Stimulated activated CD4-positive, alpha-beta T cell treated with anti-CD3 and anti-CD28 coated beads, Interleukin-1b, Interleukin-23, amount 100 ng/mL, for 24 hours (primary cell): ENCODE measurements at places on chromosomes 5 and 9.

- no peak for DNase-seq
Measured at GRCh38 chr9:8860086-8860485, 1060.5 kb upstream of the DMAC1 start.

DNA sequence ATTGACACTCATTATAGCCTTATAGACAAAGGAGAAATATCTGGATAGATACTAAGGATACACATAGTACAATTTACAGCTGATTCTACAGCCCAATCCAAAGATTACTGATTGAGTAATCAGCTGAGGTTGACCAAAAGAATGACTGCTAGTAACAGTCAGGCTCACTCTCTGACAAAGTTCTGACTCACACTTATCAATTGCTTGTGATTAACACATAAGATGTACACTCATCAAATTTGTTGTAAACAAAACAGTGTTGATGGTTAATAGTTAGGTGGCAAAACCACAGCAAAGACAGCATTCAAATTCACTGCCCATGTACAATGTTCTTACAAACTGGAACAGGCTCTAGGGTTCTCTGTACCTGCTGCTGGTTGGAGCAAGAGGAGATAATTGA is 422.7 kb downstream of the TLE1 start:
- DNase-seq, result no peak

- DNase-seq, result no peak
Measured at GRCh38 chr5:77832938-77833337, 56.8 kb upstream of the TBCA start.

DNA sequence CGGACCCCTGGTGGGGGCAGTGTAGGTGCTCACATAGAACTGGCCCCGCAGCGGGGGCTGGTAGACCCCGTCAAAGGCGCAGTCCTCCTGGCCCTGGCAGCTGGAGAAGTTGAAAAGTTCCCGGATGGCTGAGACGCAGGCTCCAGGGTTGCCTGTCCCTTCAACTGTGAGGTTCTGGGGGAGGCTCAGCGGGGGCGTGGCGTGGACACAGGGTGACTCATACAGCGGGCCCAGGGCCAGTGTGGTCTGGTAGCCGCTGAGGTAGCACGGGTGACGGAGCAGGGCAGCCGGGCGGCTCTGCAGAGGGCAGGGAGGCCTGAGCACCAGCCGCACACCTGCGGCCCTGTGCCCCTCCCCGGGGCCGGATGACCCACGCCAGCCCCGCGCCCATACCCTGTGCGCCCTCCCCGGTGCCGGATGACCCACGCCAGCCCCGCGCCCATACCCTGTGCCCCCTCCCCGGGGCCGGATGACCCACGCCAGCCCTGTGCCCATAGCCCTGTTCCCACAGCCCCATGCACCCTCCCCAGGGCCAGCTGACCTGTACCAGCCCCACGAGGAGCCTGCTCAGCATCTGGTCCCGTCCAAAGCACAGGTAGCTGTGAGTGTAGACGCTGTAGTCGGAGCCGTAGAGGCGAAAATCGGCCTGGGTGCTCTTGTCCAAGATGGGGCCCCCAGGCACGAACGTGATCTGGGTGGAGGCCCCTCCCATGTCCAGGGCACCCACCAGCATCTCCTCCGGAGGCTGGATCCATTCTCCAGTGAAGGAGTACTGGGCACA is 5.0 kb downstream of the ENTPD8 start:
- DNase-seq, result no peak

DNA sequence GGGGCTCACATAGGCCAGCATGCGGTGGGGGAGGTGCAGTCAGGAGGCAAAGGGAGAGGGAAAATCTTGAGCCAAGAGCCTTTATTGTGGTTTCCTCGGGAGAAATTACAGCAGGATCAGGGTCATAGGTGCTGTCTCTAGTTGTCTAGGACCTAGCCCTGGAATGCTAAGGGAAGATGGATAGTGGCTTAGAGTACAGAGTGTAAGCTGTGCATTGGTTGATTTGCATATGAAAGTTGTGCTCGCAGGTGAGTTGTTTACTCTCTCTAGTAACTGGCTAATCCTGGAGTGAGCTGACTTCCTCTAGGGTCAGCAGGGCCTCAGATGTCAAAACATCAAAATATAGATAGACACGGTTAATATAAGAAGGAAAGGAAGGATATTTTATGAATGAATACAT is 877.7 kb downstream of the TLE4 start:
- DNase-seq, result no peak

GRCh38 chr5:32651088-32651487 is 60.0 kb upstream of the NPR3 start:
- no peak for DNase-seq

- DNase-seq, result no peak
Measured at GRCh38 chr9:127313042-127313560, 48.5 kb downstream of the GARNL3 start.

DNA sequence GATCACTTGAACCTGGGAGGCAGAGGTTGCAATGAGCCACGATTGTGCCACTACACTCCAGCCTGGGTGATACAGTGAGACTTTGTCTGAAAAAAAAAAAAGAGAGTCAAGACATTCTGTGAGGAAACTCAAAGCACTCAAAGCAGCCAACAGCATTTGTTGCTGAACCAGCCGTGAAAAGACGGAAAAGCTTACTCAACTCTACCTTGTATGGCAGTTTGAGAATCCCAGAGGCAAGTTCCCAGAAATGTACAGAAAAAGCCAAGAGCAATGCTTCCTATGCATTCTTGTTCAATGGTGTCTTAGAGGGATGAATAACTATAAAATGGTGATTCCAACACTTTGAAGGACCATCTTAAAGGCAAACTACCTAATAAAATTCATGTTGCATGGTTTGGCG is 170.2 kb downstream of the HSD17B3 start:
- no peak for DNase-seq

GRCh38 chr5:178119915-178120606 is 6.7 kb downstream of the N4BP3 start:
- DNase-seq, result no peak

GRCh38 chr9:77876091-77876490 is 155.5 kb downstream of the GNAQ start:
- DNase-seq, result no peak

- no peak for DNase-seq
Measured at GRCh38 chr5:169768416-169768815, 131.3 kb downstream of the DOCK2 start.

DNA sequence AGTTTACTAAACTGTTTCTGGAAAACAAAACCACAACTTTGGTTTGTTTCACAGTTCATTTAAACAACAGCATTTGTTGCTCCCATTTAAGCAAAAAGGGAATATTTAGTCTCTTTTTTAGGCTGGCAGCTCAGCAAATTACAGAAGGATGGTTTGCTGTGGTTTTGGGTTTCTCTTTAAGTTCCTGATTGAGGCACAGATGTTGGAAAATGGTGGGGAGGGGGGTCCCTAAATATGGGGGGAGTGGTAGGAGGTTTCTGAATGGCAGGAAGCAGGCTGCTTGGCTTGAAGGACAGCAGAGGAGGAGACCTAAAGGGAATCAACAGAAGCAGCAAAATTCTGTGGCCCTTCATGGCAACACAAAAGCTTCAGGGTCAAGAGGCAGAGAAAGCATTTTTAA is 263.4 kb downstream of the ZSWIM6 start:
- no peak for DNase-seq

DNA sequence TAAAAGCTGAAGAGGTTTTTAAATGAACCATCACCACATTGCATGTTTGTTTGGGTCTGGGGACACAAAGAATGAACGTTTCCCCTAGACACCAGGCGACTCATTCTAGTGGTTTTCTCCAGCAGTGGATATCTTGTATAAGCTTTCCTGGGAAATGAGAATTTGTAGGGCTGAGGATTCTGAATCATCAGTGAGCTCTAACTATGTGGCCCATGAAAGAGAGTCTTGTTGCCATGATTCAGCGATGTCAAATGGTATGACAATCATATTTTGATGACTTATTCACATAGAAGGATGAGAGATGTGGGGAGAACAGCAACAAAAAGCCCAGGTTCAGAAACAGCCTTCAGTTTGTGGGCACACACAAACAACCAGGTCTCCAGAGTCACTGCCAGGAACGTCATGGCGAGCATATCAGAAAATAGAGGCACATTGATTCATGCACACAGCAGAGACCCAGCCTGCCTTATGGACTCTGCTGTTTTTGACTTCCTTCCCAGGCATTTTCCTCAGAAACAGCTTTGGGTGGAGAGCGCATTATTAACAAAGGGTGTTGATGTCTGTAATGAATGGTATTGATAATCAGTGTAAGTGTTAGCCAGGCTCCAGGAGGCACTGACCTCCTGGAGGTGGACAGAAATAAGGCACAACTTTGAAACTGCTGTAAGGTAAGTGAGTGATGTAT is 13.3 kb downstream of the ZNF474 start:
- no peak for DNase-seq

DNA sequence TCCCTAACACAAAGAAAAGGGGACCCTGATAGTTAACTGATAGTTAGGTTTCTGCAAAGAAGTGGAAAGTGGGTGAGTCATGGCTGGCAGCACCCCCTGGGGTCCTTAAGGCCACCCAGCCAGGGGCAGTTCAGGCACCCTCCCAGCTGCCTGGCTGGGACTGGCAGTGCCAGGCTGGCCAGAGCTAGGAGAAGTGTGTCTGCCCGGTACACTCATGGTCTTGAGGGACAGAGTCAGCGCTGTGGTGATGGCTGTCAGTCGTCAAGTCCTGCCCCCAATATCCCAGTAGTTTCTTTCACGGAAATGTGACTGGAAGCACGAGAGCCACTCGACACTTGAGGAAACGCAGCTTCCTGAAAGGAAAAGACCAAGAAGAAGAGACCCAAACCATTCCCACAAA is 22.3 kb upstream of the CNOT6 start:
- no peak for DNase-seq

DNA sequence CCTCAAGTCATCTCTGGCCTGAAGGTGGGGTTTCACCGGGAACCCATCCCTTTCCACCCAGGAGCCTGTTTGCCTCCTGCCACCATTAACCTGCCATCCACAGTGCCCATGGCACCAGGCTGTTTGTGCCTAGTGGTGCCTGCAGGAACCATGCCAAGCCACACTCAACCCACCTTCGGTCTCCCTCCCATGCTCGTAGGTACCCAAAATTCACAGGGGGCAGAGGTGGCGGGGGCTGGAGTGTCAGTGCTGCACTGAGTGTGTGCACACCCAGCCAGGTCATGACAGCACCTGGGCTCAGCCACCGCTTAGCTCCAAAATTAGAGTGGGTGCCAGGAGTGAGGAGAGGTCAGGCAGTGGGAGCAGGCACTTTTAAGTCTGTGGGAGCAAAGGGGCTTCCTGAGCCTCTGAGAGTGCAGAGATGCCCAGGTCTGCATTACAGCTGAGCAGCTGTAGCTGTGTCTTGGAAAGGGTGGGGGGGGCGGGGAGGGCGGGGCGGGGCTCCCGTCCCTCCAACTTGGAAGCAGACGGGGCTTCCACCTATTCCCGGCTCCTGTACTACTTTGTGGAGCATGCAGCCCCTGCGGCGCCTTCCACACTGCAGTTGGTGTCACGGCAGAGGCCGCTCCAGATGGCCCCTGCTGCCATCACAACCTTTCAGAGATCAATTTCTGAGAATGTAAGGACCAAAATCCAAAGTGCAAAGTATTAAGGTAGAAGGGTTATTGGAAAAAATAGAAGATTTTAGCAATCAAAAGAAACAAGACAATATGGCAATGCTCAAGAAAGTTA is 2396.8 kb upstream of the C9orf72 start:
- no peak for DNase-seq

- DNase-seq, result no peak
Measured at GRCh38 chr9:72590824-72591223, 69.4 kb downstream of the TMC1 start.

DNA sequence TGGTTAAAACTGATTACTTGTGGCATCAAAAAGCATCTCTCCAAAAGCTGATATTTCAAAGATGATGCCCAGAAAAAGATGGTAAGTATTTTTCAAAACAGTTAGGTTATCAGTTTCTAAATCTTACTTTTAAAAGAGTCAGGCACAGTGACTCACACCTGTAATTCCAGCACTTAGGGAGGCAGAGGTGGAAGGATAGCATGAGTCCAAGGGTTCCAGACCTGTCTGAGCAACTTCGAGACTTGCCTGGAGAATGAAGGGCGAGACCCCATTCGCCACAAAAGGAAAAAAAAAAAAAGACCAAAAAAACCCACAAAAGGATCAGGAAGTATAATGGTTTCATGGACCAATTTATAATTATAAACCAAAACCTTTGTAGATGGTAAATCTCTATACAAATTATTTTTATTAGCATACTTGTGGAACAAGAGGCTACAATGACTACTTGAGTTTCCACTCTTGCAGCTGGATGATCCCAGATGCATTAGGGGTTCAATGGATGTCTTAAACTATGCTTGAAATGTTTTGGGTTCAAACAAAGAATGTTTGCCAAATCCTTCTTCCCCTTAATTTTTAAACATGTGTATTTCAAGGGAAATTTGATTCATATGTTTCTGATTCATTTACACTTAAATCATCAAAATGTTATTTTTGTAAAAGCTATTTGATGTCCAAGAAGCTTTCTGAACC is 96.1 kb downstream of the ADAMTSL1 start:
- DNase-seq, result no peak

GRCh38 chr5:108531367-108532128 is 149.7 kb upstream of the FBXL17 start:
- DNase-seq, result no peak

DNA sequence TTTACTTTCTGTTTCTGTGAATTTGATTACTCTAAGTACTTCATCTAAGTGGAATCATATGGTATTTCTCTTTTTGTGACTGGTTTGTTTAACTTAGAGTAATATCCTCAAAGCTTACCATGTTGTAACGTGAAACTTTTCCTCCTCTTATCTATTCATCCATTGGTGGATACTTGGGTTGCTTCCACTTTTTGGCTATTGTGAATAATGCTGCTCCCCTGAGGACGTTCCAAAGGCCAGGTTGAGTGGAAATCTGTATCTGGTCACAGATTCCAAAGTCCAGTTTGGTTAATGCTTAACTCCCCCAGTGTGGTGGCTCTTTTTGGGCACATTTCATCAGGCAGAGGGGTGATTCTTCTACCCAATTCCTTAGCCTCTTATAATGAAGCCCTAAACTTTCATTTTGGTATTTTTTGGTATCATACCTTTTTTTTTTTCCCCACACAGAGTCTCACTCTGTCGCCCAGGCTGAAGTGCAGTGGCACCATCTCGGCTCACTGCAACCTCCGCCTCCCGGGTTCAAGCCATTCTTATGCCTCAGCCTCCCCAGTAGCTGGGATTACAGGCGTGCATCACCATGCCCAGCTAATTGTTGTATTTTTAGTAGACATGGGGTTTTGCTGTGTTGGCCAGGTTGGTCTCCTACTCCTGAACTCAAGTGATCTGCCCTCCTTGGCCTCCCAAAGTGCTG is 65.4 kb downstream of the CMYA5 start:
- DNase-seq, result no peak

DNA sequence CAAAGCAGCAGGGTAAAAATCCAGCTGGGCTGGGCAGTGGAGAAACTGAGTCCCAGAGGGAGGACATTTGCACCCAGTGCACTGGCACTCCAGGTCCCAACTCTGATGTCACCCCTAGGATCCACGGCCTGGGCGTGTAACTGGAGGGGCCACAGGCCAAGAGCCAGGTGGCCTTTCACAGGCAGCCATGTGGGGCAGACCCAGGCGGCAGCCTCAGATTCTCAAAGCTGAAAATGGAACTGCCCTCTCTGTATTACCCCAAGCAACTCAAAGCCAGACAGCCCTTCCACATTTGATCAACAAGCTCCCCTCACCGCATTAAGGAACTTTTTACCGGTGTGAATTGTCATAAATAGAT is 46.7 kb downstream of the RASGEF1C start:
- DNase-seq, result no peak

- DNase-seq, result no peak
Measured at GRCh38 chr9:114216976-114217375, 61.6 kb downstream of the COL27A1 start.

GRCh38 chr5:32589942-32590869 is 4.8 kb downstream of the SUB1 start:
- DNase-seq, result peak; percentile 8

- no peak for DNase-seq
Measured at GRCh38 chr5:147348046-147348445, 113.2 kb downstream of the STK32A start.
